NCI-H1436 treated with DMSO at 0.1 percent for 48 hours (cell line): ENCODE measurements at places on chromosomes 3 and 15.

- DNase-seq: no peak
Observed at GRCh38 chr3:126245811-126246727, 65.7 kb upstream of the ALDH1L1 start.

DNA sequence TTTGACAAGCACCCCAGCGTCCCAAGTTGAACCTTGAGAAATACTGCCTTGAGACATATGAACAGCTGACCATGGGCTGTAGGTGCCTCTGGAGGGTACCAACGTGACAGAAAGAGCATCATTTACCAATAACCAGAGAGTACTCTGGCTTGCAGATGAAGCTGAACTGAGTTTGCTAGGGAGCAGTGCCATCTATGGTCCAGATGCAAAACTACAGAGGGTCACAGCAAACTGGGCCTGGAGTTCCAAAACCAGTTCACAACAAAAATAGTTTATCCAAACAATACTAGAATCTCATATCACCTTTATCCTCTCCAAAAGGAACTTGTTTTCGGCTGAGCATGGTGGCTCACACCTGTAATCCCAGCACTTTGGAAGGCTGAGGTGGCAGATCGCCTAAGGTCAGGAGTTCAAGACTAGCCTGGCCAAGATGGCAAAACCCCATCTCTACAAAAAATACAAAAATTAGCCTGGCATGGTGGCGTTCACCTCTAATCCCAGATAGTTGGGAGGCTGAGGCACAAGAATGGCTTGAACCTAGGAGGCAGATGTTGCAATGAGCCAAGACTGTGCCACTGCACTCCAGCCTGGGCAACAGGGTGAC is 69.3 kb downstream of the CHAC1 start:
- no peak for DNase-seq

DNA sequence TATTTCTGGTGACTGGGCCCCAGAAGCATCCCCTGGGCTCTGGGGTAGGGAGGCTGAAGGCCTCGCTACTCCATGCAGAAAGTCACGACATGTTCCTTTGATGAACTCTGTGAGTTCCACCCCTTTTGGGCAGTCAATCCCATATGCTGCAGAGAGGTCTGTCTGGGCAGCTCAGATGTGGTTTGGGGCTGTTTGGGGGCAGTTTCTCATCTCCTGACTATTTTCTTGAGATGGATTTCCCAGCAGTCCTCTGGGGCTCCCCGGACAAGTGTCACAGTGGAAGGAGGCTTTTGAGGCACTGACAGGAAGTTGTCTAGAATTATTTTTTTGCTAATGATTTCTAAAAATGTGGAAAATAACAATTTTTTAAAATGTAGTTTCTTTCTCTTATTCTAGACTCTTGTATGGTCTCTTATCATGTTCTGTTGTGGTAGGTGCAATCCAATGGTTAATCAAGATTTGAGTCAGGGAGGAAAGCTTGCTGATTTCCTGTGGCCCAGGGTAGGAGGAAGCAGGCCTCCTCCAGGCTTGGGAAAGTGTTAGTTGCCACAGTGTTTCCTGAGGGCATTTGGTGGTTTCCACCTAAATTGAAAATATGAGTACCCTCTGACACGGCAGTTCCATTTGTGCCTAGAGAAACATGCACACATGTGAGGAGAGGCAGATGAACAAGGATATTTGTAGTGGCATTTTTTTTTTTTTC is 19.9 kb upstream of the TATDN2 start:
- no peak for DNase-seq

DNA sequence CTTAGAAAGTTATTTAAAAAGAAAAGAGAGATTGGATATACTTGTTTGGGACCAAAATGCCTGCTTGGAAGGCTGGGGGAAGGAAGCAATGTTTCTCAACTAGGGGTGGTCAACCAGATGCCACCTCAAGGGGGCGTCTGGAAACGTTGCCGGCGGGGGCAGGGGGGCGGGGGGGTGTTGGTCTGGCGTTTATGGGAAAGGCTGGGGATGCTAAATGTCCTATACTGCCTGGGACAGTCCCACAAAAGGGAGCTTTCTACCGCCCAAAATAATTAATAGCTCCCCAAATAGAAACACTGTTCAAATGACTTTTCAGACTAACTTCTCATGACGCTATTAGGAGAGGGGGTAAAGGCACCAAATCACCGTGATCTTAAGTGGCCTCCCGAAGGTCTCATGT is 2.2 kb downstream of the POLG start:
- no peak for DNase-seq

DNA sequence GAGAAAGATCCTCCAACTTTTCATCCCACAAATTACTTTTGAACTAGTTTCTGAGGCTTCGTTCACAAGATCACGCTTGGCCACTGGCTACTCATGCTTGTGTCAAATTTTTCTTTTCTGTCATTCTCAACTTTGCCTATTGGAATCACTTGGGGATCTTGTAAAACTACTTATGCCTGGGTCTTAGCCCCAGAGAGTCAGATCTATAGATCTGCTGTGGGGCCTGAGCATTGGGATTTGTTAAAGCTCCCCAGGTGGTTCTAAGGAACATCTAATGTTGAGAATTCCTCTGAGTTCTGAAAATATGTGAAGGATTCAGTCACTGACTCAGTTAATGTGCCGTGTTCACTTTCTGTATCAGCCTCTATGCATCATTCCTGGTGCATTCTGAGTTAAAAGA is 71.7 kb upstream of the VGLL3 start:
- DNase-seq: no peak

GRCh38 chr3:147090461-147090860 is 315.9 kb downstream of the ZIC4 start:
- DNase-seq: no peak

DNA sequence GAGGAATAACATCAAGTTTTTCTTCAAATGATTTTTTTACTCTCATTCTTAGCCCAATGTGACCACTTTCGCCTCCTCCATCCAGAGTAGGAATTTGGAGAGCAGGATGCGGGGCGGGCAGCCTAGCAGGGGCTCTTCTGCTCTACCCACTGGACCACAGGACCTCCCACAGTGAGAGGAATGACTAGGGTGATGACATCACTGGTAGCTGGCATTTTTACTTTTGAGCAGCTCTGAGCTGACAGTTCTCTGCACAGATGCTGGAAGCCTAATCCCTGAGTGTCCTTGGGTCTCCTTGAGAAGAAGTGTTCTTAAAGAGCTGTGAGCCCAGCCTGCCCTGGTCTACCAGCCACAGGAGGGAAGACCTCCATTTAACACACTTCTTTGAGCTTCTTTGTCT is 1.4 kb upstream of the HCN4 start:
- DNase-seq: no peak

DNA sequence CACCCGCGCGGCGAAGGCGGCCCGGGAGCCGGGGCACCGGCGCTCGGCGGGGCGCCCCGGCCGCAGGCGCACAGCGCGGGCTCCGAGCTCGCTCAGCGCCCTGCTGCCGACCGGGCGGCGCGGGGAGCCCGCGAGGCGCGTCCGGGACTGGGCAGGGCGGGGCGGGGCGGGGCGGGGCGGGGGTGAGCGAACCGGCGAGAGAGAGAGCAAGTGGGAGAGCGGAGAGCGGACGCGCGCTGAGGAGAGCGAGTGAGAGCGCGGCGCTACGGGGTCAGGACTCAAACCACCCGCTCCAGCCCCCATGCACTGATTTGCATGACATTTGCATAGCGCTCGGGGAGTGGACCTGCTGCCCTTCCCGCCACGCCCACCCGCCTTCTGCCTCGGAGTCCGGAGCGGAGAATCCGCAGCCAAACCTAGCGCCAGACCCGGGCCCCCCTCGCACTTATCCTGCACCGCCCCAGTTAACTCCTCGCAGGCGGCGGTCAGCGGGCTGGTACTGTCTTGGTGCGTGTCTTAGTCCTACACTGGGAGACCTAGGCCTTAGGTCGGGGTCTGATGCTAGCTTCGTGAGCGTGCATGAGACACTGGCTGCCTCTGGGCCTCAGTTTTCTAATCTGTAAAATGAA is at the start of gene MYLK:
Gene MYLK, minus strand, starts transcription at position 130 of the 629 bp plus-strand sequence. CDS start 90,491 bp downstream, outside the sequence.
- DNase-seq: no peak

GRCh38 chr3:137194301-137194700 is 236.5 kb downstream of the IL20RB start:
- DNase-seq: no peak

GRCh38 chr3:53744351-53744750 is 101.9 kb downstream of the CHDH start:
- DNase-seq: no peak

DNA sequence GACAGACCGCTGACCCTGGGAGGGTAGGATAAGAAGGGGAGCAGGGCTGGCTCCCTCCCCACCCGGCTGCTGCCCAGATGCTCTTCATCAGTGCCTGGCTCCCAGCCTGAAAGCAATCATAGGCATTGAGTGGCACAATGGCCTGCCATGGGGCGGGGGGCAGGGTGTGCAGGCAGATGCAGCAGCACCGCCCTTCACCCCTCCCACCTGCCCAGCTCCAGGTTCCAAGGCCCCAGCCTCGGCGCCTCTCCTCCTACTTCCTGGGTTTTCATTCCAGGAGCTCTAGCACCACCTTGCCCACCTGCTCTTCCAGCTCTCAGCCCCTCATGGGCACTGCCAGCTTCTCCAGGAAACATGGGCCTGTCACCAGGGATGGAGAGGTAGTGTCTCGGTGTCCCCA is 101.7 kb downstream of the MEGF11 start:
- DNase-seq: peak; percentile 81

DNA sequence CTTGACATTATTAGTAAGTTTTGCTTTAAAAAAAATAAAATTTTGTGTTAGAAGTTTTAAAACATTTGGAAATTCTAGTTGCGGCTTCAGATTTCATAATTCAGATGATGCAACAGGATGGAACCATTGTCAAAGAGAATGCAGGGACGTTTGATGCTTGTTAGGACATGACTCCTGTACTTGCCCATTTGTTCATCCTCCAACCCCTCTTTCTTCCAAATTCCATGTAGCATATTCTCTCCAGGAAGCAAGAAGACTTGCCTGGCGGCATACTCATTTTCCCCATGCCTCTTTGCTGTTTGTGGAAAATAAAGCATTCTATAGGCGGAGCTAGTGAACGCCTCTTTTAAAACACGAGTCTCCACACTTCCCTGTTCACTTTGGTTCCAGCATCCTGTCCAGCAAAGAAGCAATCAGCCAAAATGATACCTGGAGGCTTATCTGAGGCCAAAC is at the start of gene CSTA:
Gene CSTA, plus strand, starts transcription at position 378 of the 453 bp plus-strand sequence. Its CDS starts 45 bp downstream, at position 423.
- no peak for DNase-seq

GRCh38 chr3:14124223-14124614 is 451 bp downstream of the CHCHD4 start:
- no peak for DNase-seq
